ENCODE measurements at places on chromosomes 7 and 10.

GRCh38 chr7:155583636-155584035, 37.3 kb upstream of the CNPY1 start:
- no peak overlapping the region for H3K4me3 ChIP-seq
- no peak overlapping the region for H3K27ac ChIP-seq
- no peak for DNase-seq
- H3K36me3 ChIP-seq = no peaks in the 10 kb centered on the region
- no peaks in the 10 kb centered on the region for H3K4me1 ChIP-seq
- H3K27me3 ChIP-seq = peaks cover 37% of the 10 kb centered on the region

- no peaks in the 10 kb centered on the region for H3K27me3 ChIP-seq
- no peak overlapping the region for H3K4me3 ChIP-seq
- H3K4me1 ChIP-seq = no peaks in the 10 kb centered on the region
- no peaks in the 10 kb centered on the region for H3K36me3 ChIP-seq
- no peak for DNase-seq
These were observed 484.5 kb upstream of the ZMIZ1 start for GRCh38 chr10:78584266-78584665.

DNA sequence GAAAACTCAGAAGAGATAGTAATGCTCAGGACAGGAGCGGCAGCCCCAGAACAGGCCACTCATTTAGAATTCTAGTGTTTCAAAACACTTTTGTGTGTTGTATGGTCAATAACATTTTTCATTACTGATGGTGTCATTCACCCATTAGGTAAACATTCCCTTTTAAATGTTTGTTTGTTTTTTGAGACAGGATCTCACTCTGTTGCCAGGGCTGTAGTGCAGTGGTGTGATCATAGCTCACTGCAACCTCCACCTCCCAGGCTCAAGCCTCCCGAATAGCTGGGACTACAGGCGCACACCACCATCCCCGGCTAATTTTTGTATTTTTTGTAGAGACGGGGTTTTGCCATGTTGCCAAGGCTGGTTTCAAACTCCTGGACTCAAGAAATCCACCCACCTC, 65.9 kb upstream of the CAPZA2 start:
- H3K4me1 ChIP-seq = no peaks in the 10 kb centered on the region
- H3K4me3 ChIP-seq = no peak overlapping the region
- DNase-seq = no peak

GRCh38 chr10:114391599-114391998, 12.7 kb downstream of the AFAP1L2 start:
- no peak overlapping the region for H3K27ac ChIP-seq
- no peaks in the 10 kb centered on the region for H3K36me3 ChIP-seq
- no peak for DNase-seq
- peaks cover 27% of the 10 kb centered on the region for H3K27me3 ChIP-seq
- H3K4me1 ChIP-seq = no peaks in the 10 kb centered on the region

DNA sequence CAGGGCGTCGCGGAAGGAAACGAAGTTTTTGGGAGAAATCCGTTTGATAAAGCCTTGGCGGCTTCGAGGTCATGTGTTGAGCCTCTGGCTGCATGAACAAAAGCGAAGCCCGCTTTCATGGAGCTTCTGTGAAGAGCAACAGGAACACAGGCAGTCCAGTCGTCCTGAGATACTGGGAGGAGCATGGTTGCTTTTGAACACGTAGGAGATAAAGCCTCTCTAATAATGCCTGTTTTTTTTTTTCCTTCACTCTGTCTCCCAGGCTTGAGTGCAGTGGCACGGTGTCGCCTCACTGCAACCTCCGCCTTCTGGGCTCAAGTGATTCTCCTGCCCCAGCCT, 473 bp upstream of the ZNF32 start:
- DNase-seq = no peak
- H3K27me3 ChIP-seq = peaks cover 2% of the 10 kb centered on the region
- H3K36me3 ChIP-seq = peaks cover 31% of the 10 kb centered on the region
- H3K4me1 ChIP-seq = peaks cover 21% of the 10 kb centered on the region
- H3K4me3 ChIP-seq = peak overlapping the region; percentile 96
- peak overlapping the region; percentile 93 for H3K27ac ChIP-seq

GRCh38 chr10:22984066-22984465, 56.2 kb downstream of the ARMC3 start:
- H3K27ac ChIP-seq = no peak overlapping the region
- H3K4me1 ChIP-seq = peaks cover 2% of the 10 kb centered on the region
- peaks cover 3% of the 10 kb centered on the region for H3K27me3 ChIP-seq
- no peaks in the 10 kb centered on the region for H3K36me3 ChIP-seq

DNA sequence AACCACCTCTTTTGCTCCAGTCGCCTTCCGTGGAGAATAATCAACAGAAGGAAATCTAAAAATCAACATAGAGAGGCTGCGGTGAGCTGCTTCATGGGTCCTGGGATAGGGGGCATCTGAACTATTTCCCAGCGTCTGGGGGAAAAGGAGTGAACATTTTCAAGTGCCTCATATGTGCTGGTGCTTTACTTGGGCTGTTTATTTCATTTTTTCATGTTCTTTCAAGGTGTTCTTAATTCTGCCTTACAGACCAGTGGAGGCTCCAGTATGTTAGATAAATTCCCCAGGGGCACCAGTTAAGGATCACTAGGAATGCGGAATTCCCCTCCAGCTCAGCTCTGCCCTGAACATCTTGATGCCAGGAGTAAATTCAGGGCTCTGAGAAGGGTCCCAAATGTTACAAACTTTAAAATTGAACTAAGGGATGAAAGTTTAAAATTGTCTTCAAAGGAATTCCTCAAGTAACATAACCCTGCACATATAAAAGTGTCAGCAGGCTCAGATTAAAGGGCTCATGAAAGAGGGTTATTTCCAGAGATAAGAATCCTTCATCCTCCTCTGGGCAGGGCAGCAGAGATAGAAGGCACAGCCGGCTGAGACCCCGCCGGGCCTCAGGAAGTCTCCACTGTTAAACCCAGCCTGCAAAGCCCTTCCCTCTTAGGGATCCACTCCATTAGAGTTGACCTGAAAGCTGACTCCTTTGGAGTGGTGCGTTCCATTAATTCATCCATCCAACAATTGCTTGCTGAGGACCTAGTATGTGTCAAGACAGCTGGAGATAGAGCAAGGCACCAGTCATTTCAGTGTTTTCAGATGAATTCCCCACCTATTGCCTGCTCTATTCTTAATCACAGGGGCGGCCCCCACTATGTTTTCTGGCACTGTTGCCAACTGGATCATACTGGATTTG, 345.8 kb downstream of the KCNMA1 start:
- no peak overlapping the region for H3K27ac ChIP-seq
- peaks cover 23% of the 10 kb centered on the region for H3K4me1 ChIP-seq
- DNase-seq = no peak
- no peaks in the 10 kb centered on the region for H3K36me3 ChIP-seq

DNA sequence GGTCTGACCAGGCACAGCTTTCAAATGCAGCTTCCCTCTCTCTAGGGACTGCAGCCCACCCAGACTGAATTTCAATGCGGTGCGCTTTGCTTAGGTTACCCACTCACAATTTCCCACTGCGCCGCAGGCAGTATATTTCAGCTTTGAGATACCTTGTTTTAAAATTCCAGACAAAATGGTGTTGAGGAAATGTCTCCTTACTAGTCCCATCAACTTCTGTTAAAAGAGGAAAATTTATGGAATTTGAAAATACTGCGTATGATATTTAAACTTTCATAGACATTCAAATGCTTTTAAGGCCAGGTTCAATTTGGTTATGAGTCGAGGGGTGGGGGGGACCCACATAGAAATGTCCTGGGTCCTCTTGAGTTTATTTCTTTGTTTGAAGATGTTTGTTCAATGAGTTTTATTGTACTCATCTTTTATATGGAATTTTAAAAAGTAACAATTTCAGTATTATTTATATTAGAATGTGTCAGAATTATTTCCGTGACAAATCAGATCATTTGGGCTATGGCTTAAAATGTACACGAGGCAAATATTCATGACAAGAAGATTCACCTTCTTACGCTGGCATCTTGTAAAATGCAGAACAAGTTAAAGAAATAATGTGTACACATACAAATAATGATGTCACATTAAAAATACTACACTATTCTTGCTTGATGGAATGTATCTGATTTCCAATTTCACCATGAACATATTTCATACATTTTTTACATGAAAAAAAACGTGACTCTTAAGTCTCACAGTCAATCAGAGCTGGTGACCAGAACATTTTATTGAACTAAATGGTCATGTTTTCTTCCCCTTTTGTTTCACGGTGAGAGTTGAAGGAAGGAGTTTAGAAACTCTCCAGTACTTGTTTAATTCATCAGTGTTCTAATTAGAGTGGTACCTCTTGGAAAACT, 1.3 kb downstream of the IKZF1 start:
- peaks cover 58% of the 10 kb centered on the region for H3K4me1 ChIP-seq
- H3K4me3 ChIP-seq = peak overlapping the region; percentile 100
- peak overlapping the region; percentile 98 for H3K27ac ChIP-seq
- H3K36me3 ChIP-seq = peaks cover 25% of the 10 kb centered on the region
- no peaks in the 10 kb centered on the region for H3K27me3 ChIP-seq

- H3K36me3 ChIP-seq = peaks cover 7% of the 10 kb centered on the region
- H3K27me3 ChIP-seq = peaks cover 10% of the 10 kb centered on the region
These were observed 64.1 kb downstream of the AHR start for GRCh38 chr7:17362439-17363105.

- no peaks in the 10 kb centered on the region for H3K4me1 ChIP-seq
- H3K36me3 ChIP-seq = no peaks in the 10 kb centered on the region
- H3K27ac ChIP-seq = no peak overlapping the region
- H3K4me3 ChIP-seq = no peak overlapping the region
These were observed 761.5 kb upstream of the POM121L12 start for GRCh38 chr7:52273685-52274610.

- peaks cover 26% of the 10 kb centered on the region for H3K36me3 ChIP-seq
- DNase-seq = no peak
- H3K4me1 ChIP-seq = peaks cover 5% of the 10 kb centered on the region
- H3K4me3 ChIP-seq = no peak overlapping the region
These were observed 23.3 kb downstream of the TMEM106B start for GRCh38 chr7:12234334-12234865.

DNA sequence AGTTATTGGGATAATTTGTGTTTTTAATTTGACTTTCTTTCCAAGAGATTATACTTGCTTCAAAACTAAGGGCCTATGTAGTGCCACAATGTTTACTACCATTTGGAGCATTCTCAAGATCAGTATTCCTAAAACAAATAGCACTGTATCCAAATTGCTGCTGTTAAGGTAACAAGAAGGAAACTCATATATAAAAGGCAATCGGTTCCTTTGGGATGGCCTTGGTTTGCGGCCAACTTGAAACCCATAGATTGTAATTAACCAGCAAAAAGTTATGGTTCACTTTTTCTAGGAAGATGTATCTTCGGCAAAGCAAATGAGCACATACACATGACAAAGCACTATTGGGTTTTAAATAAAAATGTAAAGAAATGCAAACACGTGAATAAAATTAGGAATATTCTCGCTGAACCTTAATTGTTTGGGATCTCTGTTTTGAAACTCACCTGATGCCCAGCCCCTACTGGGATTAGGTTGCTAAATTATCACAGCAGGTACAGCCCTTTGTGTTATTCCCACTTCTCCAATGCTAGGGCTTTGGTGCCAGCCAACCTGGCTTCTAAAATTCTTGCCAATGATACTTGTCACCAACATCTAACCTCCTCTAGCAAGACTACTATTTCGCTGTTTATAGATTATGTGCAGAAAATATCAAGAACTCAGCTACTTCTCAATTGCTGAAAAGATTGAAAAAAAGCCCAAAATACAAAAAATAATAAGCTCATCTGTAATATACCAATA, 16.0 kb downstream of the CDNF start:
- no peaks in the 10 kb centered on the region for H3K27me3 ChIP-seq
- DNase-seq = no peak
- peaks cover 3% of the 10 kb centered on the region for H3K36me3 ChIP-seq
- no peak overlapping the region for H3K4me3 ChIP-seq

GRCh38 chr10:34297541-34298345, 517.4 kb downstream of the PARD3 start:
- no peaks in the 10 kb centered on the region for H3K36me3 ChIP-seq
- H3K27ac ChIP-seq = no peak overlapping the region
- no peaks in the 10 kb centered on the region for H3K4me1 ChIP-seq
- H3K4me3 ChIP-seq = no peak overlapping the region
- H3K27me3 ChIP-seq = no peaks in the 10 kb centered on the region

GRCh38 chr7:101629171-101629570, at the start of gene MYL10:
Gene MYL10, minus strand, starts transcription at chr7:101629296. Its CDS starts 178 bp downstream, at chr7:101629118.
- DNase-seq = no peak
- no peaks in the 10 kb centered on the region for H3K36me3 ChIP-seq
- no peaks in the 10 kb centered on the region for H3K4me1 ChIP-seq
- no peak within 1 kb of the TSS for H3K4me3 ChIP-seq
- no peak within 1 kb of the TSS for H3K27ac ChIP-seq

- no peak overlapping the region for H3K4me3 ChIP-seq
- DNase-seq = no peak
- H3K4me1 ChIP-seq = peaks cover 13% of the 10 kb centered on the region
- H3K36me3 ChIP-seq = no peaks in the 10 kb centered on the region
These were observed 1.7 kb upstream of the TMEM213 start for GRCh38 chr7:138796038-138796615.

GRCh38 chr7:1054861-1055450, 10.6 kb downstream of the GPR146 start:
- H3K36me3 ChIP-seq = no peaks in the 10 kb centered on the region
- peaks cover 7% of the 10 kb centered on the region for H3K4me1 ChIP-seq
- peak overlapping the region; percentile 88 for H3K27ac ChIP-seq
- peak; percentile 51 for DNase-seq

DNA sequence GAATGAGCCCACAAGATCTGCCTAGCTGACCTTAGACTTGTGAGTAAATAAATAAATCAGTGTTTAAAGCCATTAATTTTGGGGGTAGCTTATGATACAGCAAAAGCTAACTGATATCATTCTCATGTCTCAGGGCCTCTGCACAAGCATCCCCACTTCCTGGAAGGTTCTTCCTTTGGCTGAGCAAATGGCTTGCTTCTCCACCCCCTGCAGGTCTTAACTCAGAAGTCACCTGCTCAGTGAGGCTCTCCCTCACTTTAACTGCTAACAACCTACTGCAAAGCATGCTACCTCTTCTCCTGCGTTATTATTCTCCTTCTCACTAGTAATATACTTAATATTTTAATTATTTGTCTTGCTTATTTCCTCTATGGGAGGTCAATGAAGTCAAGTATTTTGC, 167.3 kb downstream of the TPK1 start:
- H3K4me3 ChIP-seq = no peak overlapping the region
- no peak for DNase-seq

- peaks cover 19% of the 10 kb centered on the region for H3K27me3 ChIP-seq
- no peaks in the 10 kb centered on the region for H3K4me1 ChIP-seq
- no peak for DNase-seq
- no peak overlapping the region for H3K27ac ChIP-seq
These were observed 23.9 kb downstream of the TEX36 start for GRCh38 chr10:125659071-125659470.

All from naive thymus-derived CD8-positive, alpha-beta T cell (primary cell).